ENCODE measurements at places on chromosomes 12 and 14. TPM values are rescaled to one million over a fixed set of nuclear protein-coding genes. Genes with fewer than 3 reads are reported as not detected.
A peak's percentile ranks its signal among the peaks of the same experiment; 100 is the strongest.

DNA sequence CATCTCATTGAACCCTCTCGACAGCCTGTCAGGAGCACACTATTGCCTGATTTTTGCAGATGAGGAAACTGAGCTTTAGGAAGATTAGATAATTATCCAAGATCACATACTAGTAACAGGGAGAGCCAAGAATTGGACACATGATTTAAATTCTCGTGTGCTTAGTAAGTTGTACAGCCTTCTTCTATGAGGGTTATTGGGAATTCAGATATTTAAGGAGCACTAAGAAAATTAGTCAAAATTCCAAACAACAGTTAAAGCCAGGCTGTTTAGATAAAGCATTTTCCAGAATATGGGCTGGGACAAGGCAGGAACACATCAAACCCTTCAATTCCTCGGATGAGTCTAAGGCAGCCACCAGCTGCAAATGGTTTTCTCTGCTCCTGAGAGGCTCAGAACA, 148.8 kb downstream of the TMEM30B start:
- no peak for DNase-seq

Gene ERH
- polyA plus RNA-seq = 110 TPM

Gene SLC17A8
- polyA plus RNA-seq = not detected

Gene TSPAN19
- not detected for polyA plus RNA-seq

Gene THAP2
- polyA plus RNA-seq = 6.1 TPM

GRCh38 chr14:89625731-89626232, 208.7 kb upstream of the FOXN3 start:
- DNase-seq = no peak

Gene LYZ
- polyA plus RNA-seq = not detected

DNA sequence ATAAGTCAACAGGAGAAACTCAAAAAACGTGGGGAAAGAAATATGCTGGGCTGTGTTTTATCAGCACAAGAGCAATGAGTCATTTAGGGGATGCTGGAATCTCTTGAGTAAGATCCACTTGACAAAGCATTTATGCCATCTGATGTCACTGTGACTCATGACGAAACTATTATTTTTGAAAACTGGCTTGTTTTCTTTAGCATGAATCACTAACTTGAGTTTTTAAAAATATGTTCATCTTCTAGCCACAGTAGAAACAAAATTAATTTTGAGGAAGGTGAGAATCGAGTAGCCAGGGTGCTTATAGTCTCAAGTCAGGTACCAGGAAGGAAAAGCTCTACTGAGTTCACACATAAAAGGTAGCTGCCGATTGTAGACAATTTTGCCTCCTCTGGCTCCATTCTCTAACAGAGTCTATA, 456.2 kb upstream of the MGAT4C start:
- DNase-seq = peak; percentile 94

GRCh38 chr12:132866251-132866828, 21.1 kb downstream of the CHFR start:
- peak; percentile 15 for DNase-seq

Gene ISCA2
- 45.6 TPM for polyA plus RNA-seq

Gene HOXC10
- not detected for polyA plus RNA-seq

DNA sequence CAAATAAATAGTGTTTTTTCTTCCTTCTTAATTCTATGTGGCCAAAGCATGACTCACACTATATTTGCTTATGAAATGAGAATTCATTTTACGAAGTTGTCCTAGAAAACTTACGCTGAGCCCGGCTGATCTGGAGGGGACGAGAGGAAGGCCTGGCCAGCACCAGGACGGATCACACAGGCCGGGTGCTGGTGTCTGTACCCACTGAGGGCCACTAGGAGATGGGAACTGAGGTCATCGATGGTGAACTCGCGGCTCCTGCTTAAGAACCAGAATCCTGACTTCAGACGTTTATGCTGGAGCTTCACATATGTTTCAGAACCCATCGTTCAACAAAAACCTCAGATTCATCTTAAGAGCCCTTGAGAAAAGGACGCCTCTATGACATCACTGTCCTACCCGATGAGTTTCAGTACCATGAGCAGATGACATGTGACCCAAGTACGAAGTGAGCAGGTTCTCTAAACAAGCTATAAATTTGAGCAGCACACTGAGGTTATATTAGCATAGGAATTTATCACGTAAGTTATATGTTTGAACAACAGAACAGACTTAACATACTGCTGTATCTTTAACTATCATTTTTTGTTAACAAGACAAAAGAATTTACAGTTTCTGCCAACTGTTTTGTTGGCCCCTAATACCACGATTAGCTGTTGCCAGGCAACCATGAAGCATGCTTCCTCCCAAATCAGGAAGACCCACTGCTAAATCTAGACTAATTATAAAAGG, 111.9 kb downstream of the FOXN3 start:
- DNase-seq = peak; percentile 16

Gene PRB2
- polyA plus RNA-seq = not detected

DNA sequence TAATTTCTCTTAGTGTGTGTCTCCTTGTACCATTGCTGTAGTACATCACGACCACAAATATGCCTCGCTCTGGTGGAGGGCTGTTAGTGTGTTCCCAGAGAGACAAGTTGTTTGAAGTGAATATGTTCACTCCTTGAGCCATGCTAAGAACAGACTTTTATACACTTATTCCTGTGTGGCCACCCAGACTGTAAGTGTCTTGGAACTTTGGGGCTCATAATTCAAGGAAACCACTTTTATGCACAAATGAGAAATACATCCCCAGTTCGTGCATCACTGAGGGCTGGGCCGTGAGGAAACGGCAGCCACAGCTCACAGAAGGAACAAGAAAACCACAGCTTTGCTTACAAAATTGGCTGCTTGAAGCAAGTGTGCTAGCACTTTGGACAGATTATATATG, 362.2 kb upstream of the DDHD1 start:
- DNase-seq = no peak

Gene OR4N2
- polyA plus RNA-seq = not detected

DNA sequence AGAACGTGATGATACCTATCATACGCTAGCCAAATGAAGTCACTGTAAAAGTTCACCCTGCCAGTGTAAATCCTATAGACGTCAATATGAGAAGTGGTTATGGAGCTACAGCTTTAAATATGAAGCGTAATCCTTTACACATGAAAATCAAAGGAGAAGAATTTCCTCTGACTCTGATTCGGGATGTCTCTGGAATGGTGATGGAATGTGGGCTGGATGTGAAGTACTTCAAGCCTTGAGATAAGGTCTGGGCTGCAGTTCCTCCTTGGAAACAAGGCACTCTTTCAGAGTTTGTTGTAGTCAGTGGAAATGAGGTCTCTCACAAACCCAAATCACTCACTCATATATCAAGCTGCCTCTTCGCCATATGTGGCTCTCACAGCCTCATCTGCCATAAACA, 53.1 kb upstream of the NAP1L1 start:
- DNase-seq = no peak

DNA sequence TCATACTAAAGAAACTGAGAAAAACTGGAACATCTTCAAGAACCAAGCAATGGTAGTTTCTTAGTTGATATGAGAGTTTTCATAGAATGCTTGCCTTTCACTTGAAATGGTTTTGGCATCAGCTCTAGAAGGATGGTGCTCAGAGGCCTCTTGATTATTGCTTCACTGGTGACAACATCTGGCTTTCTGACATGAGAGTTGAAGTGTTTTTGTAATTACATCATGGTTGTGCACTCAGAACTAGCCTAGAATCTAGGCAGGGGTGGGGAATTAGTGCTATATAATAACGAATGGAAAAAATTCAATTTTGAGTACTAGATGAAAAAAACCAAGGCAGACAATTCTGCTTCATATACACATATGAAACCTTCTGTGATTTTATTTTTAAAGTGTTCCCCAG, 172.8 kb upstream of the LMNTD1 start:
- no peak for DNase-seq

DNA sequence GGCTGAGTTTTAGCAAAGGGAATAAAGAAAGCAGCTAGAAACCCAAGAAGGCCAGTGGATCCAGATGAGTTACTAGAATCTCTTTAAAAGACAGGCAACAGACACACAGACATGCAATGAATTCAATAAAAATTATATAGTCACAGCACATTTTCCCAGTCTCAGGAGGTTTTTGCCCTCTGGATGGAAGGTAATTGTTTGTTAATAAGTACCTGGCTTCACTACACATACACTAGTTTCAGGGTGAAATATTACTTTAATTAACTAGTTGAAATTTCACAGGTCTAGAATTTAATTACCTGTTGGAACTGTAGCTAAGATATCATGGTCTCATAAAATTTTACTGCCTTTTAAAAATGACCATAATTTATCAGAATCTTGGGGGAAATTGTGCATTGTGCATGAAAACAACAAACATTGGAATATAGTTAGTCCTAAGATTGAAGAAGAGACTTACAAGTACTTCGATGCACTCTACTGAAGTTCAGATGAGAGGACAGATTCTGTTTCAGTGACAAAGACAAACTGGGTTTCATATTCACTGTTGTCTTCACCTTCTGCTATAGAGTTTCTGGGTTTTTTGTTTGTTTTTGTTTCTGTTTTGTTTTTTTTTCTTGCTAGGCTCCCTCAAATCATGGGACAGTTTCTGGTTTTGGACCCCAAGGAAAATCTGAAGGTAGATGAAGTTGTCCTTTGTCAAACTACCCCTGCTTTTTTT, 277.0 kb upstream of the GARIN6 start:
- DNase-seq = no peak

GRCh38 chr12:46384451-46385309, 12.1 kb upstream of the SLC38A2 start:
- no peak for DNase-seq

Gene CLEC1A
- polyA plus RNA-seq = not detected

- DNase-seq = no peak
Observed at GRCh38 chr14:102866982-102867761, 55.3 kb upstream of the AMN start.
